Tibial nerve (tissue), 4 donors: ENCODE measurements at places on chromosomes 1 and 21.

- peak; percentile 74 for DNase-seq
These were observed 77.0 kb downstream of the ZZZ3 start for GRCh38 chr1:77605246-77606026.

DNA sequence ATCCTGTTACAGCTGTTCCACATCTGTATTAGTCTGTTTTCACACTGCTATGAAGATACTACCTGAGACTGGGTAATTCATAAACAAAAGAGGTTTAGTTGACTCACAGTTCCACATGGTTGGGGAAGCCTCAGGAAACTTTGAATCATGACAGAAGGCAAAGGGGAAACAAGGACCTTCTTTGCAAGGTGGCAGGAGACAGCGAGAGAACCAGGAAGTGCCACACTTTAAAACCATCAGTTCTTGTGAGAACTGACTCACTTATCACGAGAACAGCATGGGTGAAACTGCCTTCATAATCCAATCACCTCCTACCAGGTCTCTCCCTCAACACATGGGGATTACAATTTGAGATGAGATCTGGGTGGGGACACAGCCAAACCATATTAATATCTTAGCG lies 110.3 kb upstream of the TRABD2B start:
- no peak for DNase-seq

GRCh38 chr1:67843746-67844145 lies 10.5 kb upstream of the GNG12 start:
- DNase-seq: no peak

DNA sequence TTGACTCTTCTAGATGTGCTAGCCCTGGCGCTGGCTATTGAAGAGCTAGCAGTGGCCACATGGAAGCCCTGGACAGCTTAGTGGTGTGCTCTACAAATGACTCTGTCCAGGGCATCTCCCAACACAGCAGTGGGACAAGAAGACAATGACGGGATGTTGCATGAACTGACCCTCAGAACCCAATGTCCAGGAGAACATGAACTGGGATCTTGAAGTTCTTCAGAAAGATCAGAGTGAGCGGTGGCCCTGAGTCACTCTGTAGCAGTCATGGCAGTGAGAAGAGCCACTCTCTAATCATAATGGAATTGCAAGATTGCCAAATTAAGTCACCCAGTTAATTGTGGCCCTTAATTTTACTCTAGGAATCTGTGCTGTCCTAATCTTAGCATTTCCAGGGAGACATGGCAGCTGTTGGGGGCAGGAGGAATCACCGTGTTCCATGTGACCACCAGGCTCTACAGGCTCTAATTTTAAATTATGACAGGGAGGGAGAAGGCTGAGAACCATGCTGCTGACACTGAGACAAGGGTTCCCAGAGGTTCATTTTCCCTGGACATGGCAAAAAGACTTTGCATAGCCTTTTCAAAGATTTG lies 10.2 kb upstream of the OBSCN start:
- DNase-seq: no peak

GRCh38 chr1:2061065-2061778 lies 11.0 kb downstream of the PRKCZ start:
- no peak for DNase-seq

DNA sequence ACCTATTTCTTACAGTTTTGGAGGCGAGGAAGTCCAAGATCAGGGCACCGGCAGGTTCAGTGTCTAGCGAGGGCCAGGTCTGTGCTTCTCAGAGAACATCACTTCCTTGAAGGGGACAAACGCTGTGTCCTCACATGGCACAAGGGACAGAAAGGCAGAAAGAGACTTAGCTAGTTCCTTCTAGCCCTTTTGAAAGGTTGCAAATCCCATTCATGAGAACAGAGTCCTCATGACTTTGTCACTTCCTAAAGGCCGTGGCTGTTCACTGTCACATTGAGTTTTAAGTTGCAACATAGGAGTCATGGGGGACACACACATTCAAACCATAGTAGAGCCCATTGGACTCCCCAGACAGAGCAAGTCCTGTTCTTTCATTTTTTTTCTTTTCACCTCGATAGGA lies 27.4 kb downstream of the PER3 start:
- no peak for DNase-seq

GRCh38 chr1:89762386-89762778 lies 58.5 kb upstream of the LRRC8D start:
- no peak for DNase-seq

- no peak for DNase-seq
These were observed 153.3 kb downstream of the NR5A2 start for GRCh38 chr1:200180821-200181220.

- no peak for DNase-seq
These were observed 133.6 kb upstream of the SLC45A1 start for GRCh38 chr1:8184301-8184700.
